ENCODE measurements at places on chromosomes 1 and 21. TPM values are rescaled to one million over a fixed set of nuclear protein-coding genes. Genes with fewer than 3 reads are reported as not detected.

DNA sequence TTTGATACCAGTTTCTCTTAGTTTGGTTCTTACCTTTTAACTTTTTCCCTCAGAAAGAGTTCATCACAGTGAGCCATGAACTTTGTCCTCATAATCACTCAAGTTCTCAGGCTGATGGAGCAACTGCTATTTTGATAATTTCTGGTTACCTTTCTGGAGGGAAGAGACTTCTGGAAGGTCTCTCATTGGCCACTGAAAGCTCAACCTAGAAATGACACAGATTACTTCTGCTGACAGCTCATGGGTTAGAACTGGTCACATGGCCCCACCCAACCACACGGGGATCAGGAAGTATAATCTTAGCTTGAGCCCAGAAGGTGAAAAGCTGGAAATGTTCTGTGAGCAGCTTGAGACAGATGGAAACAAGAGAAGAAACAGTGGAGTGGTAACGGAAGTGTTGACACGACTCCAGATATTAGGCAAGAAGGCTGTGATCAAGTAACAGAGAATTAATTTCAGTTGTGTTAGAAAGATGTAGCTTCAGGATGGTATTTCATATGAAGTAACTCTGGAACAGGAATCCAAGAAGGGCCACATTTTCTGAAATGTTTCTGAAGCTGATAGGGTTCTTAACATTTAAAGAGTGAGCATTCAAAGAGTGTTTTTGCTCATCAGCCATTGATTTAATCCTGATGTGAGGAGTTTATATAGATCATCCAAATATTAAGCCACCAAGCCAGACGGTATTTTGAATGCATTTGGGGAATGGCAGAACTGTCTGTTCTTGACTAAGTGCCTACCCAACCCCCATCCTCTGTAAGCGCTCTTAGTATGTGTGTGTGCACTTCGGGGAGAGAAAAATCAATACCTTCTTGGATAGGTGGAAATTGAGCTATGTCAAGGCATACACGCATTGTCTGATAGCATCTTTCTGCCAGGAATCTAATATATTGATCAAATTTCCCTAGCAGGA is 21.9 kb upstream of the XPR1 start:
- H3K36me3 ChIP-seq, result no peaks in the 10 kb centered on the region
- DNase-seq, result peak; percentile 48
- H3K27ac ChIP-seq, result peak overlapping the region; percentile 77
- no peaks in the 10 kb centered on the region for H3K27me3 ChIP-seq
- no peak overlapping the region for H3K4me3 ChIP-seq

GCSAML gene
- 0.15 TPM for total RNA-seq

GRCh38 chr1:166852918-166853317 is 13.6 kb downstream of the POGK start:
- no peak overlapping the region for H3K27ac ChIP-seq
- no peaks in the 10 kb centered on the region for H3K36me3 ChIP-seq
- DNase-seq, result no peak
- no peak overlapping the region for H3K4me3 ChIP-seq

- DNase-seq, result no peak
- H3K36me3 ChIP-seq, result no peaks in the 10 kb centered on the region
- H3K27me3 ChIP-seq, result no peaks in the 10 kb centered on the region
- H3K27ac ChIP-seq, result no peak overlapping the region
- no peak overlapping the region for H3K4me3 ChIP-seq
- peaks cover 11% of the 10 kb centered on the region for H3K4me1 ChIP-seq
Observed at GRCh38 chr1:28790377-28791035, 21.5 kb upstream of the OPRD1 start.

GRCh38 chr1:218850367-218850766 is 323.3 kb upstream of the LYPLAL1 start:
- no peaks in the 10 kb centered on the region for H3K27me3 ChIP-seq
- no peak overlapping the region for H3K27ac ChIP-seq
- H3K4me1 ChIP-seq, result no peaks in the 10 kb centered on the region
- no peak overlapping the region for H3K4me3 ChIP-seq
- DNase-seq, result no peak

CFAP126 gene
- not detected for total RNA-seq

PARP1 gene
- total RNA-seq, result 117 TPM

NBPF4 gene
- not detected for total RNA-seq

GRCh38 chr1:158972841-158973240 is 36.9 kb upstream of the IFI16 start:
- H3K4me1 ChIP-seq, result no peaks in the 10 kb centered on the region
- no peak for DNase-seq
- H3K27me3 ChIP-seq, result no peaks in the 10 kb centered on the region
- no peaks in the 10 kb centered on the region for H3K36me3 ChIP-seq

CHI3L1 gene
- total RNA-seq, result 9.3 TPM

C8B gene
- 1.5 TPM for total RNA-seq

- no peak overlapping the region for H3K4me3 ChIP-seq
- DNase-seq, result no peak
- H3K4me1 ChIP-seq, result no peaks in the 10 kb centered on the region
Observed at GRCh38 chr1:111406321-111406768, 21.2 kb downstream of the OVGP1 start.

ADORA1 gene
- 0.25 TPM for total RNA-seq

DNA sequence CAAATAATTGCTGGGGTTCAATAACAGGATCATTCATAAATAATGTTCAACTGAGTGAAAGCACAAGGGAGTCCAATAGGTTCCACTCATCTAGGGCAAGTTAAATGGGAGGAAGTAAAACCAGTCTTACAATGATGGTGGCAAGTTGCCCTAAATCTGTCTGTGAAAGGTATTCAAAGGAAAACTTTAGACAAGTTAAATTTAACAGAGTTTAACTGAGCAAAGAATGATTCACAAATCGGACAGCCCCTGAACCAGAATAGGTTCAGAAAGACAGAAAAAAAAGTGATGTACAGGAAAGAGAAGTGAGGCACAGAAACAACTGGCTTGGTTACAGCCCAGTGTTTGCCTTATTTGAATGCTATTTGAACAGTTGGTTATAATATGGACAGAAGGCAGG is 183.5 kb upstream of the ADGRL4 start:
- H3K27me3 ChIP-seq, result no peaks in the 10 kb centered on the region
- no peaks in the 10 kb centered on the region for H3K36me3 ChIP-seq
- no peak overlapping the region for H3K4me3 ChIP-seq
- no peak overlapping the region for H3K27ac ChIP-seq
- no peak for DNase-seq
- no peaks in the 10 kb centered on the region for H3K4me1 ChIP-seq

DNA sequence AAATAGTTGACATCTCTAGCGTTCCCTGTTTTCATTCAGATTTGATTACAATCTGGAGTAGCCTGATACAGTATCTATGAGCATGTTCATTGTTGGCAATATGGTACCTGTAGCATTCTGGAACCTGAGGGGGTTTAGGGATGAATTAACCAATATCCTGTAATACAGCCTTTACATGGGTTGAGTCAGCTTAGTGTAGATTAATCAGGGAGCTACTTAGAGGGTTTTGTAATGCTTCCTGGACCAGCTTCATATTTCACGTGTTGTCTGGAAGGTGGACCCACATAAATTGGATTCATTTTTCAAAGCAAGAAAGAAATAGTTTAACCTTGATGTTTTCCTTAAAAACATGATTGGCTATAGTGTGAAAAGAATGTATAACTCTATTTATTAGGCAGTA is 3.6 kb downstream of the OTUD3 start:
- no peak overlapping the region for H3K4me3 ChIP-seq
- peaks cover 21% of the 10 kb centered on the region for H3K4me1 ChIP-seq
- H3K27ac ChIP-seq, result no peak overlapping the region

All from gastrocnemius medialis (tissue), 4 donors.